ENCODE measurements at places on chromosomes 1 and 21.

DNA sequence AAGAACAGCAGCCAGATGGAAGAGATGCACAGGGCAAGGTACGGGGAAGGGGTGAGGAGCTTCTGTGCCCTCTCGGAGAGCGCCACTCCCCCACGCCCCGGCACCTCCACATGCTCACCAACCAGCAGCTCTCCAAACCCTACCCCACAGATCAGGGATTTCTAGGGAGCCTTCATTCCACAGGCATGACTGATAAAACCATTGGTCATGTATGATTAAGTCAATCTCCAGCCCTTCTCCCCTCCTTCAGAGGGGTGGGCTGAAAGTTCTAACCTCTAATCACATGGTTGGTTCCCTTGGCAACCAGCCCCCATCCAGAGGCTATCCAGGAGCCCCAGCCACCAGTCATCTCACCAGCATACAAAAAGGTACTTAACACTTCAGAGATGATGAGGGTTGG is 144.7 kb downstream of the TGFBR3 start:
- no peak for DNase-seq

GRCh38 chr1:160640359-160641123 is 6.3 kb downstream of the SLAMF1 start:
- DNase-seq: no peak

DNA sequence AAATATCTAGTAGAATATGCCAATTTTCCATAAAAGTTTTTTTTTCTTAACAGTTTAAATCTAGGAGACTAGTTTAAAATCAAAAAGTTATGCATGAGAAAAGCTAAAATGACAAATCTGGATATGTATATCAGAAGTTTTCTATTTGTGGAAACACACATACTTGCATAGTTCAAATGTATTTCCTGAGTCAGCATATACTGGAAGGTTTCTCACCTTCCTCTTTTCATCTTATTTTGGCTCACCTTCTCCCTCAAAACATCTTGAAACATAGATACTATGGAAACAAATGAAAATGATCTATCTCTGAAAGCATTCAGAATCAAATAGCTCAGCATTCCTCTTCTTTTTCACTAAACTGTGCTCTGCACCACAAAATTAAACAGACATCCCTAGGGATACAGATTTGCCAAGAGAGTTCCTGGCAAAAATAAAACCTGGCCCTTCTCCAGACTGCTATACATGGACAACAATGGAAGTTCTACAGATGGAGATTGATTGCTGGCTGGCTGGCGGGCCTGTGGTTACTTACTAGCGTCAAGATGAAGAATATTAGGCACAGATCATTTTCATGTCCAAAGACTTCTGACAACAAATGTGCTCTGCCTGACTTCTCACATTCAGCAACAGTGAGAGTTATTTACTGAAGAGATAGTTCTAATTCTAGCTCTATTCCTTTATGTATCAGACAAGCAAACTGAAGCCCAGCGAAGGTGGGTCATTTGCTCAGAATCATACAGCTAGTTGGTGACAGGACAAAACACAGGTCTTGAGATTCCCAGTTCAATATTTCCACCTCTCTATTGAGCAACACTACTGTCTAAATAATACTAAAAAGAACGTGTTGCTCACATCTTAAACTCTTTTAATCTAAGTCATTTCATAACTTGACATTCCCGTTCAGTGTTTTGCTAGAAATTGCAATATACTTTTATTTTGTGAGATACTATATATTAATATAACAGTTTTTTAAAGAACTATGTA is 26.6 kb downstream of the DIPK1A start:
- DNase-seq: peak; percentile 53

GRCh38 chr1:6831366-6831765 is 46.1 kb downstream of the CAMTA1 start:
- no peak for DNase-seq

DNA sequence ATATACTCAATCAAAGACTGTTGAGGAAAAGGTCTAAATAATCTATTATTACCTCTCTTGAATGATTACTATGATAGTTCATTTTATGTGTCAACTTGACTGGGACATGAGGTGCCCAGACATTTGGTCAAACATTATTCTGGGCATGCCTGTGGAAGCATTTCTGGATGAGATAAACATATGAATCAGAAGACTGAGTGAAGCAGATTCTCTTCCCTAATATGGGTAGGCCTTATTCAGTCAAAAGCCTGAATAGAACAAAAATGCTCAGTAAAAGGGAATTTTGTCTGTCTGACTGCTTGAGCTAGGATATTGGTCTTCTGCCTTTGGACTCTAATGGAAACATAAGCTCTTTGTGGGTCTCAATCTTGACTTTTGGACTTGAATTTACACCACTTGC is 73.3 kb upstream of the SOX13 start:
- no peak for DNase-seq

DNA sequence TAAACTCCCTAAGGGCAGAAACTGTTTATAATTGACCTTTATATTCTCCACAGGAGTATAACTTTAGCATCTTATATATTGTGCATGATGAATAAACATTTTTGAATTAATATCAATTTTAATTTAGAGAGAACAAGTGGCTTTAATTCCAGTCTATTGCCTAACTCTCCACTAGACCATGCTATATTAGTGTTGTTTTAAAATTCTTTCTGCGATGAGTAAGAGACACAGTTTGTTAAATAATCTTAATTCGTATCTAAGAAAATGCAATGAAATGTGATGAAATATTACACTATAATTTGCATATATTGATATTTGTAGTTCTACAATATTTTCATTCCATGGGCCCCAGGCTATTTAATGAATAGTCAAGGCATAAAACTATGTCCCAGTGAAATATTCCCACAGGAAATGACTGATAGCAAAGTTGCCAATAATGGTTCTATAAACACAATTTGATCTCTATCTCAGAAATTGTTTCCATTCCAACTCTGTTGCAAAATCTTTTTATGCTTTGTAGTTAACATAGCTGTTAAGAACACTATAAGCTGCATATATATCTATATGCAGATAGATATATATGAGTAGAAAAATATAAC is 2.9 kb upstream of the SYDE2 start:
- DNase-seq: no peak

DNA sequence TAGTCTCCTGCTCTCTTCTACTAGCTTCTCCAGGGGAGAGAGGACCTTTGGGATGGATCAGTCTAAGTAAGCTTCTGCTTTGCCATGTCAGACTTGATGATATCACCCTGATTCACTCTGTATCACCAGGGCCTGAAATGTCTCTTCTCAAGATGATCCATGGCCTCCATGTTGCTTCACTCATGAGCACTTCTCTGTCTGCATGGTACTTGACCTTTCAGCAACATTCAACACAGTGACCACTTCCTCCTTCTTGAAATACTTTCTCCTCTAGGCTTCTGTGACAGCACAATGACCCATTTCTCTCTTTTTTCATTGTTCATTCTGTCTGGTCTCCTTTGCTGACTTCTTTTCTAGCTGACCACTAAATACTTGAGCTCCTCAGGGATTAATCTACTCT is 35.3 kb upstream of the NGF start:
- peak; percentile 78 for DNase-seq

- no peak for DNase-seq
These were observed 815 bp downstream of the STYXL2 start for GRCh38 chr1:167094690-167095089.

DNA sequence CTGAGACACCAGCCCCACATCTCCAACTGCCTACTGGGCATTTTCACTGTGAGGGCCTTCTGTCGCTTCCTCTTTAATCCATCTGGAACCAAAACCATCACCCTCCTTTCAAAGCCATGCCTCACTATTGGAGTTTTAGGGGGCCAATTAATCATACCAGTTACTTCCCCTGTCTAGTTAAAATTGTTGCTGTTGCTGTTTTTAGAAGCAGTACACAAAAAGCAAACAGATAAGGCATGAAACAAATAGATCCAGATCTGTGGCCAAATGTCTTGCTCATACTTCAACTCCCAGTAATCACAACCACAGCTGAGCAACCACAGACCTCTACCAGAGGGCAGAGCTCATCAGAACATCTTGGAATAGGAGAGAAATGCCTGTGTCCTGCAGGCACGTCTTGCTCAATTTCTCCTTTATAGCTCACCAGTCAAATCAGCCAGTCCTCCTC is 133.8 kb upstream of the C1orf105 start:
- peak; percentile 80 for DNase-seq

GRCh38 chr21:38688068-38688467 is 117.7 kb upstream of the ETS2 start:
- DNase-seq: no peak

DNA sequence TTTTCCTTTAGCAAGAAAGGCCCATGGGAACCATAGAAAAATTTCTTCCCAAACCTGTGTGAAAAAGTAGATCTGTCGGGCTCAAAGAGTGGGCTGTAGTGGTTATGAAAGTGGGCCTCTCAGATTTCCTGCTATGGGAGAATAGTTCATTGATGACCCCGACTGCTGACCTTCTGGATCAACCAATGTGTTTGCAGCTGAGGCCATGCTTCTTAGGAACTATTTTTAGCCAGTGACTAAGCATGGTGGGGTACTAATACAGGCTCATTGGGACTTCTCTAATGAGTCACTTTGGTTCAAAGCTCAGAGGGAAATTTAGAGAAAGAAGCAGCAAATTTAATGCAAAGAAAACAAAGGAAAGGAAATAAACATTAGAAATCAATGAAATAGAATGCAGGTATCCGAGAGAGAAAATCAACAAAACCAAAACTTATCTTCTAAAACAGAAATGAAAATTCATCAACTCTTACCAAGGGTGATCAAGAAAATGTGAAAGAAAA is 12.6 kb upstream of the PSMA5 start:
- DNase-seq: peak; percentile 77

DNA sequence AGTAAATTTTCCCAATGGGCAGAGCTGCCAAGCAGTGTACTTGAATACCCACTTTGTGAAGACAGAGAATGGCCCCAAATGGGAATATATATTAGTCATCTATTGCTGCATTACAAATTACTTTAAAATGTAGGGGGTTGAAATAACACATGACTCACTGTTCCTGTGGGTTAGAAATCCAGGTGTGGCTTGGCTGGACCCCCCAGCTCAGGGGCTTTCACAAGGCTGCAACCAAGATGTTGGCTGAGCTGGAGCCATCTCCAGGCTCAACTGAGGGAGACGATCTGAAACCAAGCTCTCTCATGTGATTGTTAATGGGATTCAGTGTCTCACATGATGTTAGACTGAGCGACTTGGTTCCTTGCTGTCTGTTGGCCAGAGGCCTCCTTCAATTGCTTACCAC is 33.4 kb upstream of the ARHGAP29 start:
- no peak for DNase-seq

GRCh38 chr1:41773144-41773591 is 145.6 kb downstream of the HIVEP3 start:
- DNase-seq: peak; percentile 69

- DNase-seq: no peak
These were observed 91.0 kb downstream of the PTPN14 start for GRCh38 chr1:214460304-214460916.

DNA sequence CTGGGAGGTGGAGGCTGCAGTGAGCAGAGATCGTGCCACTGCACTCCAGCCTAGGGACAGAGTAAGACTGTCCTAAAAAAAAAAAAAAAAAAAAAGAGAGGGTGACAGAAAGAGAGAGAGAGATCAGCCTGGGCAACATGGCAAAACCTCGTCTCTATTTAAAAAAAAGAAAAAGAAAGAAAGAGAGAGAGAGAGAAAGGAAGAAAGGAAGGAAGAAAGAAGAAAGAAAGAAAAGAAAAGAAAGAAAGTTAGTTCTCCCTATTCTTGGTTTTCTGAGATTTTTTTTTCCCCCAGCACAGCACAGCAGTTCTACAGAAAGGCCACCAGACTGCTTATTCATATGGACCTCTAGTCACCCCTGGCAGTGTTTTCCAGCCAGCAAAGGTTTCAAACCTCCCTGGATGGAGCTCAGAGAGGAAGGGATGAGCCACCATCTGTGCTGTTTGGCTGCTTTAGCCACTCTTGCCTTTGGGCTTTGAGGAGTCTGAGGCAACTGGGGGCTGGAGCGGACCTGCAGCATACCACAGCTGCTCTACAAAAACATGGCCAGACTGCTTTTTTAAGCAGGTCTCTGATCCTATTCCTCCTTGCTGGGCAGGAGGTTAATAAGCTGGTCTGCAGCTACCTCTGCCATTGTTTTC is 10.6 kb downstream of the S100A6 start:
- no peak for DNase-seq

DNA sequence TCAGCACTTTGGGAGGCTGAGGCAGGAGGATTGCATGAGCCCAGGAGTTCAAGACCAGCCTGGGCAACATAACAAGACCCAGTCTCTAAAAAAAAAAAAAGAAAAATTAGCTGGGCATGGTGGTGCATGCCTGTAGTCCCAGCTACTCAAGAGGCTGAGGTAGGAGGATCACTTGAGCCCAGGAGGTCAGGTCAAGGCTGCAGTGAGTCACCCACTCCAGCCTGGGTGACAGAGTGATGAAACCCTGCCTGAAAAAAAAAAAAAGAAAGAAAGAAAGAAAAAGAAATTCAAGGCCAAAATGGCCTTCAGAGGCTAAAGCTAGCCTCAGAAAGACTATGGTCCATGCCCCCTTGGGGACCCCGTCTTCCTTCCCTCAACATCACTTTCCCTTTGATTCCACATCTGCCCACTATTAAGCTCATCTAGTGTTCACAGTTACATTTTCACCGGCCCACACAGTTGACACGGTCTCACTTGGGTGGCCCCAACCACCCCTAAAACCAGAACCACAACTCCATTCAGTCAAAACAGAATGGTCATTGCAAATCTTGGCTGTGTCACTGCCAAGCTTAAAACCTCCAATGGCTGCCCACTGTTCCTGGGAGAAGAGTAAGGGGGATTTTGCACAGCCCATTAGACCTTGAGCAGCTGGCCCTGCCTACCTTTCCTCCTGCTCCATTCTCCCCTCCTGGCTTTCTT is 2.1 kb upstream of the CAPN8 start:
- no peak for DNase-seq

DNA sequence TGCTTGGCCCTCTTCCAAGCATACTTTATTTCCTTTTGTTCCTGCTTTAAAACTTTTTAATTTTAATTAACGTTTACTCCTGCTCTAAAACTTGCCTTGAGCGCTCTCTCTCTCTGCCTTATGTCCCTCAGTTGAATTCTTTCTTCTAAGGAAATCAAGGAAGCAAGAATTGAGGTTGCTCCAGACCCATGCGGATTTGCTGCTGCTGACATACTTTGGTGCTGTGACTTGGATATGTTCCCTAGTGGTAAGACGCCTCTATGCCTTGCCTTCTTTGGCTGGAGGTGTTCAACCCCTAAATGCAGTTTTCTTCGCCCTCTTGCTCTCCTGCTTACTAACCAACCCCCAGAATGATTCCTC is 148.1 kb downstream of the ADSS2 start:
- no peak for DNase-seq
